ENCODE measurements at places on chromosomes 4 and X.

DNA sequence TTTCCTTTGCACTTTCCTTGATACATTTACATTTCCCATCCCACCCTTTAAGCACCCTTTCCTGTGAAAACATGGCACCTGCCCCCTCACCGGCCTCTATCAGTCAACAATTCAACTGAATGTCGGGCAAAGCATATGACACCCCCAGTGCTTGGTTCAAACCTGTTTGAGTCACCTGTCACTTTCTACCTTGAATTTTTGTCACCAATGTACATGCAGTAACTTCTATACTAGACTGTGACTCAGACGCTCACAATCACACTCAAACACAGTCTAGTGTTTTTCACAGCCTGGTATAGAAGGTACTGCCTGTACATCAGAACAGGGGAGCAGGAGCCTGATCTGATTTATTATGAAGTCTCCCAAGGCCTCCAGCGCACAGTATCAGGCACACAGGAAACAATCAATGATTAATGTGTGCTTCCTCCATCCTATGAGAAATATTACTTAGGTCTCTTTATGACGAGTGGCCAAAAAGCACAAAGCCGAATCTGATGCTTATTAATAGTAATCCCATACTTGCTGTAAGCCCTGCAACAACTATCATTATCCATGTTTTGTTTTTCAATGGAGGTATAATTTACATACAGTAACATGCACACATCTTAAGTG is 49.2 kb upstream of the FAM9C start:
- DNase-seq, result no peak
- peak overlapping the region; percentile 58 for H3K27ac ChIP-seq
- peaks cover 60% of the 10 kb centered on the region for H3K4me1 ChIP-seq
- no peaks in the 10 kb centered on the region for H3K36me3 ChIP-seq
- H3K27me3 ChIP-seq, result no peaks in the 10 kb centered on the region

DNA sequence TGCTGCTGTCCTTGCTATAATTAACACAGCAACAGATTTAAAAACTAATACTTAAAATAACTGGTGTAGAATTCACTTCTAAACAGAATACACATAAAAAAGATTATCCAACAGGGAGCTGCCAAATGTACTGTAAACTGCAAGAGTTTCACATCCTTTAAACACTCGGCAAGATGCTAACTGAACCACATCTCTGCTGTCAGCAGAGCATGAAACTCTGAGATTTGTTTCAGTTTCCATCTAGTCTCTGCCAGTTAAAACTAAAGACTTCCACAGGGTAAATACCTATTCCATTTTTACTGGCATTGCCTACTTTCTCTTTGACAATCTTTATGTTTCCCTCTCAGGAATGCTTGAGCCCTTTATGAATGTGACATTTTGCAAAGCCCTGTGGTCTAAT is 127.7 kb downstream of the SLC7A11 start:
- H3K4me1 ChIP-seq, result no peaks in the 10 kb centered on the region
- no peak for DNase-seq
- no peaks in the 10 kb centered on the region for H3K27me3 ChIP-seq

DNA sequence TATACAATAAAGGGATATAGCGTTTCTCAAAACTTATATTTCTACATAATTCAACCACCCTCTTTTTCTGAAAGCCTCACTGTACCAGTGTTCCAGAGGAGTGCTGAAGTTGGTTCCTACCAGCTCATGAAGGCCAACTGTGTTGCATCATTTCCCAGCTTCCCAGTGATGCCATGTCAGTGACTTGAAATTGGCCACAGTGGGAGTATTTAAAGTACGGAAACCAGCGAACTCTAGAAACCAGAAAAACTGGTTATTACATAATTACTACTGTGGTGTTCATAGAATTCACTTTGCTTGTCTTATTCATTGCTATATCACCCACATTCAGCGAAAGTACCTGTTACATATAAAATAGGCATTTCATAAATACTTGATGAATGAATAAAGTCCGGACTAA is 135.4 kb downstream of the GC start:
- H3K4me3 ChIP-seq, result no peak overlapping the region
- no peak overlapping the region for H3K27ac ChIP-seq
- no peaks in the 10 kb centered on the region for H3K4me1 ChIP-seq
- no peaks in the 10 kb centered on the region for H3K36me3 ChIP-seq
- no peak for DNase-seq
- no peaks in the 10 kb centered on the region for H3K27me3 ChIP-seq

- H3K4me1 ChIP-seq, result peaks cover 49% of the 10 kb centered on the region
- H3K4me3 ChIP-seq, result peak overlapping the region; percentile 37
- H3K36me3 ChIP-seq, result no peaks in the 10 kb centered on the region
These were observed 24.5 kb downstream of the TMSB4X start for GRCh38 chrX:12999422-12999821.

DNA sequence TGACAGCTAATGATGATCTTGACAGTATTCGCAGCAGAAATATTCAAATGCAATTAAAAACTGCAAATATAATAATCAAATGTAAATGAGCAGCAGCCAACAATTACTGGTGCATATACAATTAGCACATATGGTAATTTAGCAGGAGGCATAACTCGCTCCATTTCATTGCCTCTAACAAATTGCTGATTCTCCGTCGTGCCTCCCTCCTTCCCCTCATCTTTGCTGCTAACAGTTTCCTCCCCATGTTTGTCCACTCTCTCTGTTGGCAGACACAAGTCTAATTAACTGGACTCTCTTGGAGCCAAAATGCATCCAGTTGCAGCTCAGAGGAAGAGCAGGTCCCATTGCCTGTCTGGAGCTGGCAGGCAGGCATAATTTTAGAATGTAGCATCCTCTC is 210.6 kb downstream of the STK32B start:
- H3K27me3 ChIP-seq, result no peaks in the 10 kb centered on the region
- no peaks in the 10 kb centered on the region for H3K36me3 ChIP-seq
- no peak overlapping the region for H3K4me3 ChIP-seq
- H3K4me1 ChIP-seq, result no peaks in the 10 kb centered on the region
- DNase-seq, result no peak

- no peaks in the 10 kb centered on the region for H3K4me1 ChIP-seq
- peaks cover 5% of the 10 kb centered on the region for H3K27me3 ChIP-seq
- no peaks in the 10 kb centered on the region for H3K36me3 ChIP-seq
- no peak for DNase-seq
- no peak overlapping the region for H3K27ac ChIP-seq
These were observed 4.9 kb downstream of the CXCL6 start for GRCh38 chr4:73841243-73841925.

- no peak overlapping the region for H3K4me3 ChIP-seq
- DNase-seq, result no peak
- H3K27ac ChIP-seq, result no peak overlapping the region
- H3K4me1 ChIP-seq, result no peaks in the 10 kb centered on the region
- H3K27me3 ChIP-seq, result no peaks in the 10 kb centered on the region
These were observed 1591.4 kb upstream of the PCDH7 start for GRCh38 chr4:29128810-29129209.

DNA sequence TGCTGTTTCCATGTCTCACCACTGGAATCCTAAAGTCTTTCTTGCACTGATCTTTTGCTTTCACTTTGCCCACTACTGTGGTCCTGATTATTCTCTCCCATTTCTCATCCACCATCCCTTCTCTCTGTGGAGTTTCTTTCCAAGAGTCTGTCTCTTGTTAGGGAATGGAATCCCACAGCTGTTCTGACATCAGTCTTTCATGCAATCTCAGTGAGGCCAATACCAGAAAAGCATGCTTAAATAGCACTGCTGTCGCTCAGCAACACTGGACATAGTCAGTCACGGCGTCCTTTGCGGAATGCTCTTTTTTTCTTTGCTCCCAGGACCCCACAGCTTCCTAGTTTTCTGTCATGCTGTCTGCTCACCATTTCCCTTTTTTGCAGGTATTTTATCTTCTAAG is 20.1 kb downstream of the SLITRK4 start:
- H3K27ac ChIP-seq, result no peak overlapping the region
- no peaks in the 10 kb centered on the region for H3K27me3 ChIP-seq
- no peaks in the 10 kb centered on the region for H3K36me3 ChIP-seq
- no peaks in the 10 kb centered on the region for H3K4me1 ChIP-seq
- no peak for DNase-seq
- no peak overlapping the region for H3K4me3 ChIP-seq

DNA sequence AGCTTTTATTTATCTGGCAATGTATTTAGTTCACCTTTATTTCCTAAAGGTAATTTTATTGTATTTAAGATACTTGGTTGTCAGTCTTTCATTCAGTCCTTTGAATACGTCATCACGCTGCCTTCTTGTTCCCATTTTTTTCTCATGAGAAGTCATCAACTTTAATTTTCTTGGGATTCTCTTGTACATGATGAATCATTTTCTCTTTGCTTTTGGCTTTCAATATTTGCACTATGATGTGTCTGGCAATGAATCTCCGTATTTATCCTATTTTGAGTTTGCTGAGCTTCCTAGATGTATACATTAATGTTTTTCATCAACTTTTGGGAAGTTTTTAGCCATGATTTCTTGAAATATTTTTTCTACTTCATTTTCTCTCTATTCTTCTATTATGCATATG is 28.4 kb downstream of the CLDN2 start:
- no peaks in the 10 kb centered on the region for H3K4me1 ChIP-seq
- no peaks in the 10 kb centered on the region for H3K27me3 ChIP-seq
- no peak overlapping the region for H3K4me3 ChIP-seq
- H3K27ac ChIP-seq, result no peak overlapping the region

GRCh38 chr4:184506527-184507121 is 32.3 kb upstream of the IRF2 start:
- no peaks in the 10 kb centered on the region for H3K27me3 ChIP-seq
- H3K4me1 ChIP-seq, result peaks cover 21% of the 10 kb centered on the region
- H3K4me3 ChIP-seq, result no peak overlapping the region
- H3K36me3 ChIP-seq, result no peaks in the 10 kb centered on the region
- H3K27ac ChIP-seq, result no peak overlapping the region

DNA sequence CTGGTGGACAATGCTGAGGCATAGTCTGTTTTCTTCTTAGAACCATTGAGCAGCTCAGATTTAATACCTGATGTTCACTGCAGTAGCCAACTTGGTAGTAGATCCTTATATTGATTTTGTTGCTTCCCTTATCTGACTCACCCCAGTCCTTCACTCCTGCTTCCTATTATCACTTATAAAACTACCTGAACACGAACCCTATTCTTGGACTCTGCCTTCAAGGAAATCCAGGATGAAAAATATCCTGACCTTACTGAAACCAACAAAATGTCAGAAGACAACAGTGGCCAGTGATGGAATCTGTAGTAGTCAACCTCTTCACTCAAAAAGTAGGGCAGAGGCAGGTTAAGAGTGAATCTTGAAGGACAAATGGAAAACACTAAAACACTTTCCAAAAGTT is 98.1 kb downstream of the CPEB2 start:
- H3K4me1 ChIP-seq, result no peaks in the 10 kb centered on the region
- H3K27ac ChIP-seq, result no peak overlapping the region
- H3K27me3 ChIP-seq, result peaks cover 3% of the 10 kb centered on the region
- H3K36me3 ChIP-seq, result no peaks in the 10 kb centered on the region
- DNase-seq, result no peak
- H3K4me3 ChIP-seq, result no peak overlapping the region

- H3K4me3 ChIP-seq, result no peak overlapping the region
- no peak for DNase-seq
- peaks cover 14% of the 10 kb centered on the region for H3K4me1 ChIP-seq
- no peaks in the 10 kb centered on the region for H3K27me3 ChIP-seq
These were observed 83.9 kb downstream of the MAMLD1 start for GRCh38 chrX:150446995-150447394.

DNA sequence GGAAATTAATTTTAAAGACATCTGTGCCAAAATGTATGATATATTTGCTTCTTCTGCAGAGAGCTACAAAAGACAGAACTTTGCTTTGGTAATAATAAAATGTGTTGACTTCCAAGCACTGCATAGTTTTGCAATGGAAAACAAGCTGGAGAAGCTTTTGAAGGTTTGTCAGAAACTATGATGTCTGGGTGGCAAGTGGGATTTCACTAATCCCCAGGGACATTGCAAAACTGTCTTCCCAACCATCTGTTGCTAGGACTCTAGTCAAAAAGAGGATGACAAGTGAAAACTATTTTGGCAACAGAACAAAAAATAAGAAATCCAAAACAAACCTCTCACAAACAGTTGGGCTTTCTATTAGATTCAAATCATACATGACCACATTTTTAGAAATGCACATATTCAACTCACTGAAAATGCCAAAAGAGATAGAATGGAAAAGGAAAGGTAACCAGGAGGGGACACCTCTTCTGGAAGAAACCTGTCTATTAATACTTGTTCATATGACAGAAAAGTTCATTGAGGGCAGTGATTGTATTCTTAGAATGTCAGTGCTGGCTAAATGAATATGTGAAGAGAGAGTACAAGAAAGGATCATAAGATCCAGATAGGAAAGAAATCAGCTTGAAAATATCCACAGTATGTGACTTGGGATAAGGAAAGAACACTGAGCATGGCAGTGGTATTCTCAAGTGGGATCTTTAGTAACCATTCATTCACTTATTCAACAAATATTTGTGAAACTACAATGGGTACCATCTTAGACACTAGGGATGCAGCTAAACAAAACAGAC is 228.0 kb downstream of the RASL11B start:
- H3K4me3 ChIP-seq, result no peak overlapping the region
- no peaks in the 10 kb centered on the region for H3K27me3 ChIP-seq
- no peaks in the 10 kb centered on the region for H3K4me1 ChIP-seq

Data from CD4-positive, alpha-beta T cell (primary cell).